ENCODE measurements at places on chromosomes 1 and 21.

DNA sequence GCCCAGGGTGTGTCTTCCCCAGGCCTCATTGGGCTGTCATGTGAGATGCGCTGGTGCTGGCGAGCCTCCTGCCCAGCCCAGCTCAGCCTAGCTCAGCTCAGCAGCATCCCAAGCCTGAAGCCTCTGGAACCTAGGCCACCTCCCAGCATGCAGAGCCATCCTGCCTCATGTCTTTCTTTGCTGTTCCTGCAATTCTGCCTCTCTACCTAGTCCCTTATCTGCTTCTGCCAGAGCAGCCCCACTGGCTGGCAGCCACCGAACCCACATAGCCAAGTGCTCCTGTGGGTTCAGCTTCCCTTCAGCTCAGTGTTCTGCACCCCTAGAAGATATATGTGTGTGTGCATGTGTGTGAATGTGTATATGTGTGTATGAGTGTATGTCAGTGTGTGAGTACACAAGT, 291.5 kb upstream of the VAMP3 start:
- no peak for DNase-seq

DNA sequence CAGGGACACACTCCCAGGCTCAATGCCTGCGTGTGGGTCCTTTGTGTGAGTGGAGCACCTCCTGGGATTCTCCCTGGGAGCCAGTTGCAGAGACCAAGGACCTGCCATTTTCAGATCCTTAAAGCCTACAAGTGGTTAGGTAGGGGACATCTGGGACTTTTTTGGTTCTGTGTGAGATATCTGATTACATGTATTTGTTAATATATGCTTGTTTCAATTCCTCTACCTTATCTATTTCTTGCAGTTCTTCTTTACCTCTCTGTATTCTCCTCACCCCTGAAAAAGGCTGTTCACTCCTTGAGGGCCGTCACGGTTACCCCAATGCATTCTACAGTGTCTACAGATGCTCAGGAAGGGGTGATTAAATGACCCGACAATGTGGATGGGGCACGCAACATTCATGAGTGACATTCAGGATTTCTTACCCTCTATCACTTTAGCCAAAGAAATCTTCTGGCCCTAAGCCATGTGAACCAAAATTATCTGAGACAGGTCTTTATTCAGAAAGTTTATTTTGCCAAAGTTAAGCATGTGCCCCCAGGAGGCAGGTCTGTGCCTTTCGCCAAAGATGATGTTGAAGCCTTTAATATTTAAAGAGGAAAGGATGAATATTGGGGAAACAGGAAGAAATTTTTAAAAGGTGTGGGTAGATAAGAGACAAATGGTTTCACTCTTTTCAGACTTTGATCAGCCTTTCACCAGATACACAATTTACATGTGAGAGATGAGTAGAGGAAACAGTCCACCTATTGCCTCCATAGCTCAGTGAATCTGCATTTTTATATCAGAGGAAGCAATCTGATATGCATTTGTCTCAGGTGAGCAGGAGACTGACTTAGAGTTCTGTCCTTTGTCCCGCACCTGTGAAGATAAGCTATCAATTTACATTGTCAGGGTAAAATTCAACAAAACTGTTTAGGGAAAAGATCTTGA, 44.6 kb upstream of the MPZL1 start:
- DNase-seq: no peak

DNA sequence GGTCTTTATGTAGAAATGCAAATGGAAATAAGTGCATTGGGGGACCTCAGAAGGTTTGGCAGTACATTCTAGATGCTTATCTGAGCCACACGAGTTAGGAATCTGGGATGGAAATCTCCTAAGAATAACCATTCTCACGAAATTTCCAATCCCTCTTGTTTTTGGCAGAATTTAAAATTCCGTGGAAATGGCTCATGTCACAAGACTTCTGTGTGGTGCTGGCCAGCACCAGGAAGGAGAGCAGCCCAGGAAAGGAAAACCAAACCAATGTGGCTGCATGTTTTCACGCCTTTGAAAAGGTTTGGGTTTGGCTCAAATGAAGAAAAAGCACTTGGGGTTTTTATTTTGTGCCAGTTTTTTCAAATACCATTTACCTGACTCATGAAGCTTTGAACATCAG, 80.1 kb upstream of the KCNK2 start:
- DNase-seq: no peak

GRCh38 chr1:60923389-60924087, 158.8 kb upstream of the NFIA start:
- DNase-seq: no peak

GRCh38 chr1:15174615-15174983, 21.1 kb downstream of the TMEM51 start:
- DNase-seq: no peak

- no peak for DNase-seq
Measured at GRCh38 chr1:18320051-18320450, 160.7 kb upstream of the KLHDC7A start.

- DNase-seq: no peak
Measured at GRCh38 chr1:160108888-160109662, 6.5 kb upstream of the ATP1A2 start.

DNA sequence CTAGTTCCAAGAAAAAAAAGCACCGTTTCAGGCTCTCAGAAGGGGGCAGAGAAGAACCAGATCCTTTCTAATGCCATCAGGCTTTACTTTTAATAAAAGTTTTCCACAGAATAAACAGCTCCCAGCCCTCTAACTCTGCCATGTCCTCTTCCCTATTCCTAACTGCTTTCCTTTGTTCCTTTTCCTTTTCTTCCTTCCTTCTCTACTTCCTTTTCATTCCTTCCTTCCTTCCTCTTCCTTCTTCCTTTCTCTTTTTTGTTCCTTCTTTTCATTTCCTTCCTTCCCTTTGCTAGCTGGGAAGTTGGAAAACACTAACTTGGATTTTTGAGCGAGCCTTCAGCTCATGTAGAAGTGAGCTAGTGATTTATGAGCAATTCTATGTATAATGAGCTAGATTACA, 46.2 kb downstream of the KDM5B start:
- DNase-seq: no peak

- DNase-seq: no peak
Measured at GRCh38 chr1:19312782-19313635, 883 bp downstream of the SLC66A1 start.
